CD4-positive, alpha-beta T cell (primary cell): ENCODE measurements at places on chromosomes 3 and 15.

- H3K27me3 ChIP-seq = no peaks in the 10 kb centered on the region
- H3K4me3 ChIP-seq = no peak overlapping the region
- H3K36me3 ChIP-seq = no peaks in the 10 kb centered on the region
- no peak for DNase-seq
- H3K4me1 ChIP-seq = no peaks in the 10 kb centered on the region
- no peak overlapping the region for H3K27ac ChIP-seq
Observed at GRCh38 chr3:7927864-7928263, 573.8 kb upstream of the LMCD1 start.

- DNase-seq = no peak
- no peak overlapping the region for H3K27ac ChIP-seq
- H3K36me3 ChIP-seq = no peaks in the 10 kb centered on the region
- H3K27me3 ChIP-seq = no peaks in the 10 kb centered on the region
Observed at GRCh38 chr15:95470997-95471689, 859.4 kb upstream of the NR2F2 start.

DNA sequence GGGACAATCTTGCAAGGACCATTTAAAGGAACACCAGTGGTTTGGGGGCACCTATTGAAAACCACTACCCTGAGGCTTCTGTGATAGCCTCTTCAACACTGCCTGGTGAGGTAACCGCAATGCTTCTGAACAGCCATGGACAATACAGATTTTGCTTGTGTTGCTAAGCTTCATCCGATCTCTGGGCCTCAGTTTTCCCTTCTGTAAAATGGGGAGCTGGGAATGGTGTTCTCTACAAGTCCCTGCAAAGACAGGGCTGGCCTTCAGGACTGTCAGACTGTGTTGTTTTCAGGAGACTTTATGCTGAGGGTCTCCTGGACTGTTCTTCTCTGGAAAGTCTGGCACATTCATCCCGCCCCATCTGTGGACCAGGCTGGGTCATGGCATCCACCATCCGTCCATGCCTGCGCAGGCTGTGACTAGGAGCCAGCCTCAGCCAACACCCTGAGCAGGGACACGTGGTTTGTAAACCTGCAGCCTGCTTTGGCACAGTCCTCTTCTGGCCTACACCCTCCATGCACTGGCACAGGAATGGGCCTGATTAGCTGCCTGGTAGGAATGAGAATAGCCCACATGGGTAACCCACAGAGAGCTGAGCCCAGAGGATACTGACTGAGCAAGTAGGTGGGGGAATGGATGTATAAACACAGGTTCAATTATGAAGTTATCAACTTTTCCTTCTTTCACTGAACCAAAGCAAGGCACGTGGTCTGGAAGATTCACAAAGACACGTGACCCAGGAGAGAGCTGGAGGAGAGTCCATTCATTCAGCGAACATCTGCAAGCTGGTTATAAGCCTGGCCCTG is 55.3 kb downstream of the ROPN1B start:
- peaks cover 37% of the 10 kb centered on the region for H3K36me3 ChIP-seq
- no peak overlapping the region for H3K27ac ChIP-seq
- DNase-seq = no peak
- peaks cover 13% of the 10 kb centered on the region for H3K4me1 ChIP-seq

DNA sequence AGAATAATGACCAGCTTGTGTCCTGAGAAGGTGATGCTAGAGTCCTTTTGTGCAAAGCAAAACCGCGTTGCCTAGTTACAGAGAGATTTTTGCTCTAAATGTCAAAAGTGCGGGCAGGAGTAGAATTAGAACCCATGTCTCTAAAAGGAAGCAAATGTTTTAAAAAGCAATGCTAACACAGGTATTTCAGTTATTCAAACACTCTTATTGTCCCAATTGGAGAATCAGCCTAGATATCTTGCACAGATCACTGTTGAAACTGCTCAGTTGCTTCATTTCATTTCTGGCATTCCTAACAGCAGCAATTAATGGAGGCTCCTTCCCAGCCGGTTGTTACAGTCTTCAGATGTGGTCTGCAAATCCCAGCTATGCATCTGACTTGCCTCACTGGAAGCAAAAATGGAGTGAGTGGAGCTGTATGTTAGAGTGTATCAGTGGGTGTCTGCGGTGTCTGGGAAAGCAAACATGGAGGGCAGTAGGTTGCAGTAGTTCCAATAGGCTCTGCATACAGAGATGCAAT is 55.6 kb upstream of the SEMA6D start:
- no peak for DNase-seq
- no peak overlapping the region for H3K4me3 ChIP-seq
- H3K36me3 ChIP-seq = no peaks in the 10 kb centered on the region
- no peaks in the 10 kb centered on the region for H3K4me1 ChIP-seq
- H3K27me3 ChIP-seq = no peaks in the 10 kb centered on the region

DNA sequence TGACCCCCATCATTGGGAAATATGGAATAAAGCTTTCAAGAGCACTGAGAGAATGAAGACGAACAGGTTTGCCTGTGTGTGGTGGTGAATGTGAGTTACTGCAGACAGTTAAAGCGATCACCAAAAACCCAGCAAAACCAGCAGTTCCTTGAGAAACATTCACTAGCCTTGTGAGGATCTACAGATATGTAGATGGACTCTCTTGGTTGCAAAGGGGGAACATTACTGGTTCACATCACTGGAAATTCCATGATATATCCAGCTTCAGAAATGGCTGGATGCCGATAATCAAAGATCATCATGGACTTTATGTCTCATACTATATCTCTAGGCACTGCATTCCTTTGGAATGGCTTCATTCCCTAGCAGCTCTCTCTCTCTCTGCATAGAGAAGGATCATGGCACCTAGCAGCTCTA is 10.2 kb upstream of the HERC1 start:
- no peak overlapping the region for H3K27ac ChIP-seq
- H3K36me3 ChIP-seq = no peaks in the 10 kb centered on the region
- no peak overlapping the region for H3K4me3 ChIP-seq
- DNase-seq = no peak
- H3K4me1 ChIP-seq = peaks cover 20% of the 10 kb centered on the region

DNA sequence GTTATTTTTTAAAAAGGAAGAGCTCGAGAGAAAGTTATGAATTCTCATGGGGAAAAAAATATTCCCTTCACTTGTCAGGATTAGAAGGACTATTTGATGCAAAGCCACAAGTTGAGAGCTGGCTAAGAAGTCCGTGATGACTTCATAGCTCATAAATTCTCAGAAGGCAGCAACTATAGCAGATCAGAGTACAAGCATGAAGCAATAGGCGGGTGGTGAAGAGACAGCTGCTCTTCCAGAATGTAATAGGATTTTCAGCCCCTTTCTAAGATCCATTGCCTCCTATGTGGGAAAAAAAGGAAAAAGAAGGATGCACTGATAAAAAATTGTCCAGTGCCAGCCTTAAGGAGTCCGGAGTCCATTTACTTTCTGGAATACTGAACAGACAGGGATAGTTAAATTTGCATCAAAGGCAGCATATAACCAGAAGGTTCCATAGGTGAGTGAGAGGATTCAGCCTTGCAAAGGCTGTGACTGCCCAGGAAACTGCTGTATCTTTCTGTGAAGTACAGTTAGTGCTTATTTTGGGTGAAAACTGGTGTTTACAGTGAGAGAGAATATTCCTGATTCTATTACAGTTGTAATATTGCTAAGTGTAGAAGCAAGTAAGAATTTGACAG is 929.5 kb upstream of the ALCAM start:
- H3K36me3 ChIP-seq = no peaks in the 10 kb centered on the region
- H3K4me3 ChIP-seq = no peak overlapping the region
- H3K27ac ChIP-seq = no peak overlapping the region
- H3K4me1 ChIP-seq = no peaks in the 10 kb centered on the region
- H3K27me3 ChIP-seq = no peaks in the 10 kb centered on the region
- DNase-seq = no peak

DNA sequence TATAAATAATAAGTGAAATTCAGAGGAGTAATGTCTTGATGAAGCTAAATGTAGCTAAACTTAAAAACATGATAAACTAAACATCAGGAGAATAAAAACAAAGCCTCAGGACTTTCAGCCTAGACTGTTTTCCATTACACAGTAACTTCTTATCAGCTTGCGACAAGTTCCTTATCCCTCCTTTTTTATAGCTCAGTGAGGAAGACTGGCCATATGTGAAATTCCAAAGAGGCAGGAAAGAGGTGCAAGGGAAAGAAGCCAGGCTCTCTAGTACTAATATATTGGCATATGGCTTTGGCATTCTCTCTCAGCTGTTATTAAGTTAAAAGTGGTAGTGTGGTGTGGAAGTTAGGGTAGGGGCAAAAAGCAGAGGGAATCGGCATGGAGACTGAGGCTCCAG is 4.4 kb downstream of the COX17 start:
- peaks cover 67% of the 10 kb centered on the region for H3K36me3 ChIP-seq
- no peak for DNase-seq
- no peak overlapping the region for H3K27ac ChIP-seq
- H3K27me3 ChIP-seq = no peaks in the 10 kb centered on the region
- H3K4me1 ChIP-seq = peaks cover 8% of the 10 kb centered on the region

GRCh38 chr3:155572085-155572484 is 172.8 kb downstream of the PLCH1 start:
- H3K4me1 ChIP-seq = no peaks in the 10 kb centered on the region
- H3K27me3 ChIP-seq = no peaks in the 10 kb centered on the region
- DNase-seq = no peak
- H3K27ac ChIP-seq = no peak overlapping the region
- no peaks in the 10 kb centered on the region for H3K36me3 ChIP-seq
- no peak overlapping the region for H3K4me3 ChIP-seq

DNA sequence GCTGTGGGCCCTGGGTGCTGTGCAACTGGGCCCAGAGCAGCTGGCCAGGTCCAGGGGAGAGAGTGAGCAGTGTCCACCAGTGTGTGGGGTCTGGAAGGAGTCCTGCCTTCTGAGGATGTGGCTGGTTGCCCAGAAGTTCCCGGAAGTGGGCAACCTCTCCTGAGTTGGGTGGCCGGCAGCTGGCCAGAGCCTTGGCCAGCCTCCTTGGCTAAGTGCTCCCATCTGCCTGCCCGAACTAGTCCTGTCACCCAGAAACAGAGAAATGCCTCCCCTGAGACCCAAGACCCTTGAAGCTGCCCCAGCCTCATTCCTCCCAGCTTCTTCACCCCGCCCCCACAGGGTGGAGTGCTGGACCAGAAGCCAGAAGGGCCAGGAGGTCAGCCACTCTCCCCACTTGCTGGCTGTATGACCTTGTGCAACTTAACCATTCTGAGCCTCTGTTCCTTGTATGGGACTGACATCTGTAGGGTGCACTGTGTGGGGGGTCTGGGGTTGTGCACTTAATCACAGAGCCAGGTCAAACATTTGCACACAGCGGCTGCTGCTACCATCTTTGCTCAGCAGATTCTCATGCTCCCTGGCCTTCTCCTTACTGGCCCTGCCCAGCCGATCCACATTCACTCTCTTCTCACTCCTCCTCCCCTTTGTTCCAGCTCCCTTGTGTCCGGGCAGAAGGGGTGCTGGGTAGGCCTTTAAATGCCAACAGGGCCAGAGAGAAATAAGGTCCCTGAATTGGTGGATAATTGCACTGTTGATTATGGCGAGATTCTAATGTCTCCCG is 7.5 kb upstream of the ALAS1 start:
- H3K4me3 ChIP-seq = no peak overlapping the region
- H3K27me3 ChIP-seq = no peaks in the 10 kb centered on the region
- H3K4me1 ChIP-seq = no peaks in the 10 kb centered on the region
- H3K27ac ChIP-seq = no peak overlapping the region

GRCh38 chr15:67138891-67139855 is 73.8 kb downstream of the SMAD3 start:
- no peak for DNase-seq
- peaks cover 93% of the 10 kb centered on the region for H3K4me1 ChIP-seq
- H3K27ac ChIP-seq = no peak overlapping the region
- no peak overlapping the region for H3K4me3 ChIP-seq

- H3K4me3 ChIP-seq = no peak overlapping the region
- H3K27me3 ChIP-seq = no peaks in the 10 kb centered on the region
- no peak for DNase-seq
- no peaks in the 10 kb centered on the region for H3K36me3 ChIP-seq
Observed at GRCh38 chr15:100670505-100671021, 68.2 kb downstream of the ASB7 start.

- DNase-seq = no peak
- H3K27me3 ChIP-seq = no peaks in the 10 kb centered on the region
- H3K4me3 ChIP-seq = no peak overlapping the region
- H3K36me3 ChIP-seq = no peaks in the 10 kb centered on the region
- H3K27ac ChIP-seq = no peak overlapping the region
Observed at GRCh38 chr3:123397050-123397590, 51.8 kb downstream of the ADCY5 start.

- no peak for DNase-seq
- H3K27ac ChIP-seq = no peak overlapping the region
- no peak overlapping the region for H3K4me3 ChIP-seq
- H3K27me3 ChIP-seq = peaks cover 4% of the 10 kb centered on the region
Observed at GRCh38 chr3:123313889-123314288, 112.1 kb downstream of the SEC22A start.

DNA sequence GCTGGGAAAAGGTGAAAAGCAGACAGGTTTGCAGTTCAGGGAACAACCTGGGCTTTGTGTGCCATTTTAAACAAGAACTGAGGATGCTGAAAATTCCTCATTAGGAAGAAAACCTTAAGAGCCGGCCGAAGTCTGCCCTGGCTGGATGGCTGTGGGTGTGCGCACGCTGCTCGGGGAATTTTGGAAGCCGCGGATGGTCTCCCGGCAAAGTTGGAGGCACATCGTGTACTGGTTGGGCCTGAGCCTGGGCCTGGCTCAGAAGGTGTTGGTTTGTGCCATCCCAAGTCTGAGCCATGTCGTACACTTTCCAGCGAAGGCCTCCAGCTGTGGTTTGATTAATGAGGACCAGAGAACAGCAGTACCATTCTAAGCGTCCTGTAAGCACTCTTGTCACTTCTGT is 188.2 kb downstream of the ATP10A start:
- H3K4me1 ChIP-seq = no peaks in the 10 kb centered on the region
- no peak for DNase-seq
- H3K36me3 ChIP-seq = peaks cover 19% of the 10 kb centered on the region
- H3K4me3 ChIP-seq = no peak overlapping the region

DNA sequence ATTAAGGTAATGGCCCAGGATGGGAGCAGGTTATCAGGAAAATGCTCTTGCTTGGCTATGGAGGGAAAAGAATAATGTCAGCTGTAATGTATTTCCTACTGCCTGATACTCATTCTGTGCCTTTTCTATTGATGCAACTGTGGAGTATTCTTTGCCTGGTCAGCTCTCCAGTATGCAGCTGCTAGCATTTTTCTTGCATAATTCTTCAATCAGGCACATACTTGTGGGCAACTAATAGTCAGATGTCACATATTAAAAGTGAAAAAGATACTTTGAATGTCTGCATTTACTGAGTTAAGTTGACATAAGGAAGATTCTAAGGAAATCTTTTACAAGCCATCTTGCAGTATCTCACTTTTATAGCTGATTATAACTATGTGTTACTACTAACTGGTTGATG is 29.5 kb downstream of the CD80 start:
- H3K27ac ChIP-seq = no peak overlapping the region
- no peaks in the 10 kb centered on the region for H3K27me3 ChIP-seq
- peaks cover 2% of the 10 kb centered on the region for H3K36me3 ChIP-seq
- no peak for DNase-seq
- H3K4me3 ChIP-seq = no peak overlapping the region

DNA sequence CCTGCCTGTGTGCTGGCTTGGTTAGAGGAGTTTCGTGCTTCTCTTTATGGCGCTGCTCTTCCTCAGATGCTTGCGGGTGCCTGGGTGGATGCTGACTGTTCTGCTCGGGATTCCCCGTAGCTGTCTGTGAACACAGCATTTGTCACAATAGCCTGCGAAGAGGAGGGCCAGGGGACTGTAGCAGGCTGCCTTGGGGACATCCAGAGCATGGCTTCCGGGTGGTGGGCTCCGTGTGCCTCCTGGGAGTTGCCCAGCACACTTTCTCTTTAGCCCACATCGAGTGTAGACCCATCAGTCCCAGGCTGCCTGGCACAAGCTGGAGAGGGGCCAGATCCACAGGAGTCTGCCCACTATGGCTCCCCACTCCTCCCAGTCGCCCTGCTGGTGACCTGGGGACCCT is 22.4 kb downstream of the LRRK1 start:
- no peak overlapping the region for H3K27ac ChIP-seq
- H3K36me3 ChIP-seq = no peaks in the 10 kb centered on the region
- H3K4me3 ChIP-seq = no peak overlapping the region
